ENCODE measurements at places on chromosomes 3 and 15. TPM values are rescaled to one million over a fixed set of nuclear protein-coding genes. Genes with fewer than 3 reads are reported as not detected.

Gene ROBO2
- not detected for total RNA-seq

Gene STX19
- not detected for total RNA-seq

Gene WNT5A
- not detected for total RNA-seq

Gene SPATA12
- not detected for total RNA-seq

Gene ATP2B2
- total RNA-seq, result not detected

Gene UROC1
- not detected for total RNA-seq

Gene AP3B2
- total RNA-seq, result not detected

Gene KLHL40
- total RNA-seq, result not detected

Gene OSTN
- not detected for total RNA-seq

Data from activated CD8-positive, alpha-beta T cell treated with anti-CD3 and anti-CD28 coated beads, Interleukin-2, amount 10 ng/mL, durations not matched to agents 7 days and 5 days (primary cell).